ENCODE measurements at places on chromosomes 6 and 20. TPM values are rescaled to one million over a fixed set of nuclear protein-coding genes. Genes with fewer than 3 reads are reported as not detected.

Gene BANF2
- not detected for total RNA-seq

Gene AIF1
- total RNA-seq, result not detected

Gene ZFP57
- total RNA-seq, result not detected

Gene DUSP15
- 3.2 TPM for total RNA-seq

Gene TRIM15
- not detected for total RNA-seq

Gene PRELID3B
- total RNA-seq, result 114 TPM

Gene GCLC
- total RNA-seq, result 12.8 TPM

Gene CST5
- total RNA-seq, result not detected

Gene NUP153
- 68.8 TPM for total RNA-seq

Gene VIP
- total RNA-seq, result not detected

Gene GNAS
- 1,151 TPM for total RNA-seq

Gene GJA1
- 39.2 TPM for total RNA-seq

Gene HAO1
- total RNA-seq, result not detected

Gene OR2H2
- not detected for total RNA-seq

Gene RCAN2
- 2.3 TPM for total RNA-seq

Gene RIPOR2
- total RNA-seq, result 18.6 TPM

Gene HLA-B
- 6,541 TPM for total RNA-seq

Gene MMS22L
- 19.9 TPM for total RNA-seq

Gene GRM1
- 0.02 TPM for total RNA-seq

Gene TBCC
- total RNA-seq, result 46.2 TPM

Gene DOK5
- total RNA-seq, result not detected

Gene PHF20
- total RNA-seq, result 23.4 TPM

Gene DEFB118
- total RNA-seq, result not detected

Gene RBBP8NL
- not detected for total RNA-seq

Gene WFDC6
- total RNA-seq, result not detected

Gene TBXT
- total RNA-seq, result not detected

Gene PPP1R14C
- not detected for total RNA-seq

Measured in M059J (cell line).